ENCODE measurements at places on chromosomes 16 and 17.
A peak's percentile ranks its signal among the peaks of the same experiment; 100 is the strongest.

DNA sequence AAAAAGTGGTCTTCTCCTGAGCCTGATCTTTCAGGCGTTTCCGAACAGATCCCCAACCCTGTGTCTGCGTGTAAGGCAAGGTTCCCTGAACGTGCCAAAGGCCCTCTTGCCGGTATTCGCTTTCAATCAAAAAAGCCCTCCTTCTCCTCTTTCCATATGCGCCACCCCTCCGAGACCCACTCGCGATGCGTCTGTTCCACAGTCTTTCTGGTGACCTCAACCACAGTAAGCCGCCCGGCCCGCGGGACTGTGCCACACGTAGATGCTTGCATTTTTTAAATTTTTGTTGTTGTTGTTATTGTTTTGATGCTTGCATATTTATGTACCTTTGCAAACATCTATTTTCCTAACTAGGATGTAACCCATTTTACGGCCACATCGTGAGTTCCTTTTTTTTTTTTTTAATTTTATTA is 607 bp upstream of the PRPSAP1 start:
- no peak for DNase-seq

GRCh38 chr17:29180034-29180787 is at the start of gene MYO18A:
Gene MYO18A, minus strand, starts transcription at chr17:29180398. Its CDS starts 13,458 bp downstream, at chr17:29166940.
- DNase-seq: peak; percentile 79

DNA sequence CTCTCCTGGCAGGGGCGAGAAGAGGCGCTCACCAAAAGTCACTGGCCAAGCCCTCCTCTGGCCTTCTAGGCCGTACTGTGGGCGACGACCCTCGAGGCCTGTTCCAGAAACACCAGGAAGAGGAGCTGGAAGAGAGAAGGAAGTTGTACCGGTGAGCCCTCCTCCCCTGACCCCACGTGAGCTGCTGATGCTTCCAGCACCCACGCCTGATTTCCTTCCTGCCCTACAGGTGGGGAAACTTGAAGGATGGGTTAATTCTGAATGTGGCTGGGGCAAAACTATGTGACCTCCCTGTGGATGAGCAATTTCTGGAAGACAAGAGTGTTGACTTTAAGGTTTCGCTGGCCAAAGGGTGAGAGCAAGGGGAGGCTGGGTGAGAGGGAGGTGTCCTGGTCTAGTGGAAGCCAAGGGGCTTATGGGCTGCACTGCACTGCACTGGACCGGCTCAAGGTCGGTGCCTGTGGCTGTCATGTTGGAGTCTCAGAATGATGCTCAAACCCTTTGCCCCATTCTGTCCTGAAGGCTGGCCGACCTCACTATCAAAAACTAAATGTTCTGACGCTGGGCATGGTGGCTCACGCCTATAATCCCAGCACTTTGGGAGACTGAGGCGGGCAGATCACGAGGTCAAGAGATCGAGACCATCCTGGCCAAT is 6.2 kb downstream of the C17orf100 start:
- no peak for DNase-seq

- no peak for DNase-seq
Measured at GRCh38 chr17:33583518-33584417, 290.7 kb upstream of the ASIC2 start.

- peak; percentile 24 for DNase-seq
Measured at GRCh38 chr16:49350265-49351095, 23.1 kb upstream of the C16orf78 start.

- no peak for DNase-seq
Measured at GRCh38 chr17:16950488-16950887, 21.4 kb downstream of the TNFRSF13B start.

DNA sequence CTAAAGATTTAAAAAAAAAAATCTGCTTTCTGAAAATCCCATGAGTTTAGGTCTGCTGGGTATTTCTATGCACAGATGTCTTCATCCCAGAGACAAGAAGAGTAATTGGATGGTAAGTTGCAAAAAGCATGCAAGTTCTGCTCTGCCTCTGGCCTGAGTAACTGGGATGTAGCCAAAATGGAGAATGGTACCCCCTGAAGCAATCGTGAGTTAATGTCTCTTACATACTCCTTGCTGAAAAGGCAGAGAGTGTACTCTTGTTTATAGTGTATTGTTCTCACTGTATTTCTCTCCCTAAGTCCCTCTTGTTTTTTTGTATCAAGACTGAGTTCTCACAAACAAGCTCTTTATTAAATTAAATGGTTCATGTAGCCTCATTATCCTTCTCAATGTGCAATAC is 259.0 kb downstream of the IRX3 start:
- DNase-seq: no peak

- no peak for DNase-seq
Measured at GRCh38 chr17:55546481-55546880, 35.2 kb upstream of the SMIM36 start.

DNA sequence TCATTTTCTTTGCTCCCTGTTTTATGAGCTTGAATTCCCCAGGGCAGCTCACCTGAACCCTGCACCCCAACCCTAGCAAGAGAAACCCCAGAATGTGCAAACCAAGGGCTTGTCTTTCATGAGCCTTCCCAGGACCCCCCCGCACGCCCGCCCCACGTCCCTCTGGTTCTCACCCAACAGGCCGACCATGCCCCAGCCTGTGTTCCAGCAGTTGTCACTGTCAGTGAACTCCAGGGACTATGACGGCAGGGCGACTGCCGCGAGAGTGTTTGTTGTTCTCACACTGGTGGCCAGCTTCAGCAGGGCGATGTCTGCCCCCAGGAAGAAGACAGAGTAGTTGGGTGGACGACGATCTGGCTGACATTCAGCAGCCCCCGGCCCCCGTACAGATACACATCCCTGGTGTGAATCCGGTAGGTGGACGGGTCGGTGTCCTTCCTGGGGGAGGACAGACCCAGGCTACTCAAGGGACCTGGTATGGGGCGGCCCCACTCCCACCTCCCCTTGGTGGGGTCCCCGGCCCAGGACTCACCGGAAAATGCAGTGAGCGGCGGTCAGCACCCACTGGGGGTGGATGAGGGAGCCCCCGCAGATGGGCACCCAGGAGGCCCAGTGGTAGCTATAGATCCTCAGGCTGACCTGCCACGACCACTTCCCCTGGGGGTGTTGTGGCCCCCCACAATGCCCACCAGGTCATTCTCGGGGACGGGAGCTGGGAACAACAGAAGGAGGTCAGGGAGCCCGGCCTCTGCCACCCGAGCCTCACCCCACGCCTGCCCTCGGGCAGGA is 20.1 kb downstream of the TPSD1 start:
- no peak for DNase-seq

GRCh38 chr17:19555746-19556145 is 22.1 kb downstream of the SLC47A1 start:
- no peak for DNase-seq

DNA sequence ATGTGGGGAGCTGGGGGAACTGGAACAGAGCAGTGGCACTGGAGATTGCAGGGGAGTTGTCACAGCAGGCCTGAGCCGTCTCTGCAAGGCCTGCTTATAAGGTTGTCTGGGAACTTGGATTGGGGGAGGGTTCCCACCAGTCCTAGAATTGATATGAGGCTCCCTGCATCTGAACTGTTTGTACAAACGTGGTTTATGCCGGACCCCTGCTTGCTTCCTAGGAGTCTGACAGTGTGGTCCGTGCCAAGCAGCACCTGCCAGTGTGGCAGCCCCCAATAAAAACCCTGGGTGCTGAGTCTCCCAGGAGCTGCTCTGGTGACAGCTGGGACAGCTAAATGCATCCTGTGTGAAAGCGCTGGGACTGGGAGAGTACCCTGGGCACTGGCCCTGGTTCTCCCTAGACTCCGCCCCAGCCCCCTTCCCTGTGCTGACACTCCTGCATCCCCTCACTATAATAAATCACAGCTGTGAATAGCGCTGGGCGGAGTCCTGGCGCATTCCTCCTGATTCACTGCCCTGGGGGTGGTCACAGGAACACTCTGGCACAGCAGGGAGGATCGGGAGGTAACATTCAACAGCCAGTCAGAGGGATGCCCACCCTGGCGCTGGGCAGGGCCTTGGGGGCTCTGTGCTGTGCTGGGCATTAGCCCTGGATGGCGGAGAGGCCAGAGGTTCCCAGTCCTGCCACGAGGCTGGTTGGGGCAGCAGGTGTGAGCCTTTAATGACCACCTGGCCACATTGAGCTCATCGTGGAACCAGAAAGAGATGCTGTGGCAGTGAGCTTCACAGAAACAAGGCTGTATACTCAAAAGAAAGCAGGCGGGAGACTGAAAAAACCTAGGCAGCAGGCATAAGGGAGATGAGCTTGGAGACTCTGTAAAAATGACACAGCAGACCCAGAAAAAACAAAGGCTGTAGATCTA is 45.6 kb downstream of the RMI2 start:
- no peak for DNase-seq

DNA sequence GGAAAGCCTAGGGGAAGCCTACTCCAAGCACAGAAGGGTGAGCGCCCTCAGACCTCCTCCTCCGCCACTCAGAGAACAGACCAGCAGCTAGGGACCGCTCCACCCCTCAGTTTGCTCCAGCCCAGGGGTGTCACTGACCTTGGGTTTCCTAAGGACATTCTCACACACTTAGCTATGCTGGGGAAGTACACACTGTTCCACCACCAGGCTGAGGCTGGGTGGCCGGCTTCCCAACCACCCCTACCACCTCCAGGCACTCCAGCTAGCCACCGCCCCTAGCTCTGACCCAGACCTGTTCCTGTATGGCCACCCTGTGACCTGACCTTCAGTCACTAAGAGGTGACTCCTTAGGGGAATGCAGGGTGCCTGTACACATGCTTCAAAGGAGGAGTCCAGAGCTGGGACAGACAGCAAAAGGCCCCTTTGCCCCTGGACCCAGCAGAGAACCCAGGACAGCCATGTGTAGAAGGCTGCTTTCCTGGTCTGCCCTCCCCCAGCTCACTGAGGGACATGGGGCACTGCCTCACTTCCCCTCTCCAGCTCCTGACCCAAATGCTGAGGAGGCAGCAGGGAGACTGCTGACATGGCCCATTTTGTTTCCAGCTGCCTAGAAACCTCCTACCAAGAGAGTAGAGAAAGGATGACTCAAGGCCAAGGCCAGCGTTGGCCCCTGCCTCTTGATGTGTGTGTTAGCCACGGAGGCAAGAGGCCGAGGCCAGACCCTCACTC is 6.7 kb downstream of the HSPB9 start:
- no peak for DNase-seq

GRCh38 chr16:22081050-22081449 is 11.3 kb upstream of the VWA3A start:
- DNase-seq: no peak

- no peak for DNase-seq
Measured at GRCh38 chr17:72419866-72420774, 299.3 kb downstream of the SOX9 start.

DNA sequence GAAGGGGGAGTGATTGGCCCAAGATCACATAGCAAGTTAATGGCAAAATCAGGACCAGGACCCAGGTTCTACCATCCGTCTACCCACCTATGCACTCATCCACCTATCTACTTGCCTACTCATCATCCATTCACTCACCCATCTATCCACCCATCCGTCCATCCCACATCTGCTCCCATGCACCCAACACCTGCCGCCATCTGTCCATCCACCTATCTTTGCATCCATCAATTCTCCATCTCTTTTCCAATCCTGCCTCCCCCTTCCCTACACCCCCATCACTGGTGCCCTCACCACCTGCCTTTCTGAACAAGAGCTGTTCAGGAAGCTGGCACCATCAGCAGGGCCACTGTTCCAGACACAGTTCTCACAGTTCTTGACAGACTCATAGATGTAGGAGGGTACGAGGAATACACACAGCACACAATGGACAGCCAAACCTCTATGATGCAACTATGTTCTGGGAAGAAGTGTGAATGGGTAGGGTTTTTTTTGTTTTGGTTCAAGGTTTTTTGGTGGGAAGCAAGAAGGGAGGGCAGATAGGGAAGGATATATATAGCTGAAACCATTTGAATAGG is 4.5 kb downstream of the SAMD14 start:
- no peak for DNase-seq

GRCh38 chr17:34156741-34157589 is 98.1 kb upstream of the CCL2 start:
- no peak for DNase-seq

- DNase-seq: peak; percentile 61
Measured at GRCh38 chr16:69930117-69930776, 20.9 kb upstream of the CLEC18A start.

- DNase-seq: no peak
Measured at GRCh38 chr16:5549802-5550201, 452.2 kb upstream of the EEF2KMT start.

GRCh38 chr17:67602974-67603373 is 114.8 kb upstream of the NOL11 start:
- peak; percentile 68 for DNase-seq

- DNase-seq: no peak
Measured at GRCh38 chr16:73339821-73340220, 291.9 kb upstream of the ZFHX3 start.

DNA sequence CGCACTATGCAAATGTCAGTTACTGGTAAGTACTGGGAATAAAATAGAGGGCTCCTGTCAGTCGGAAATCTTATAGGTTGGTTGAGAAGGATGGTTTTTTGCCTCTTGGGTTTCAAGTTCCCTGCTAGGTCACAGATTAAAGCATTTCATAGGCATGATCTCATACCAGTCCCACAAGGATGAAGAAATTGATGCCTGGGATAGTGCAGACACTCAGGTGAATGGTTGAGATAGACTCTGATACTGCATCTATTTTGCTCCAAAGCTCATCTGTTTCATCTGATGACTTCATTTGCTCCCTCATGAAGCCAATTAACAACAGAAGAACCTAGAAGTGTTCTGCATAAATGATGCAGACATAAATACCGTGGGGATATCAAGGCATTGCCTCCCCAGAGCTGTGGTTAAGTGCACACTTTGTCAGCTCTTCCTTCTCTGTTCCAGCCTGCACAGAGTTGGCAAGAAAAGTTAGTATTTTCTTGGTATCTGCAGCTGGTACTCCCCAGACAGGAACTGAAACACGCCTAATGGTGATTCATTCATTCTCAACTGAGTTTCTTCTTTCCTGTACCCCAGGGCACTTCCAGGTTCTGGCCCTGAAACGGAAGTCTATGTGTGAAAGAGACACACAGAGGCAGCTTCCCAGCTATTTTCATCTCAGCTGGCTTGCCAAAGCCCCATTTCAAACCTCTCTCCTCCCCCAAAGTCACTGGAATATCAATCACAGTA is 418.3 kb upstream of the SALL1 start:
- DNase-seq: no peak

DNA sequence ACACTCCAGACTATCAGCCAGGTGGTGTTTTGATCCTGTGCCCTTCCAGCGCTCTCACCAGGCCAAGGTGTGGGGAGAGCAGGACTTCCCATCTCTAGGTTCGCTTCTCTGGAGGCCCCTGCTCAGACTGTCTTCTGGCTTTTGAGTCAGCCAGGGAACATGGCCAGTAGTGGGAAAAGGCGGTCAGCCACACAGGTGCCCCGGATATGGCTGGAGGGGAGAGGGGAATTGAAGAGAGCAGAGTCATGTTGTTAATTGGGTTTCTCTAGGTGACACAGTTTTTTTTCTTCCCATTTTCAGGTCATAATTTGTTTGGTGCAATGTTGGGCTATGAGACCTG is 1.5 kb downstream of the MINK1 start:
- DNase-seq: no peak

GRCh38 chr17:4897198-4897687 is 2.1 kb upstream of the C17orf107 start:
- no peak for DNase-seq

Data from CD4-positive, alpha-beta T cell treated with Interleukin-17A for 1 hour (primary cell).